Activated T-cell treated with anti-CD3 and anti-CD28 coated beads, Interleukin-2, amount 50 U/mL, for 24 hours (primary cell): ENCODE measurements at places on chromosomes 12 and 14.

GRCh38 chr12:129036135-129036534 lies 182.9 kb downstream of the GLT1D1 start:
- DNase-seq, result no peak

DNA sequence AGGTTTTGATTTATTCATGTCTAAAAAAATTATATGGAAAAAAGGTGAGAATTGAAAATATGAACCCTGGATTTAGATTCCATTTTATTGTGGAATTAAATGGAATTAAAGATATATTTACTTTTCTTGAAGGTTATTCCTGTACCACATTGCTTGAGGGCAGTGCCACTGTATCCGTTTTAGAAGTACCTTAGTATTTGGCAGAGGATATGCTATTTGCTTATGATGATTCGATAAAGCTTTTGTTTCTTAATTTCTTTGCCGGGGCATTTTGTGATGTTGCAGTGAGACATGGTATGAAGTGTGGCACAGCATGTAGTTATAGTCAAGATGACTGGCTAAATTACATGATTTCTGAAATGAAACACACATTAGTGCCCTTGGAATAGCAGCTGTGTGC lies 7.6 kb downstream of the TMTC2 start:
- no peak for DNase-seq

GRCh38 chr14:68939893-68940613 lies 39.0 kb downstream of the ACTN1 start:
- DNase-seq, result no peak

- DNase-seq, result no peak
Measured at GRCh38 chr12:104738331-104738730, 219.8 kb downstream of the SLC41A2 start.

GRCh38 chr14:68756000-68756481 lies 36.8 kb downstream of the ZFP36L1 start:
- no peak for DNase-seq

- no peak for DNase-seq
Measured at GRCh38 chr14:50544911-50545310, 12.5 kb upstream of the MAP4K5 start.

- no peak for DNase-seq
Measured at GRCh38 chr14:80587096-80587724, 354.3 kb downstream of the CEP128 start.

GRCh38 chr14:95480887-95481226 lies 35.6 kb downstream of the SYNE3 start:
- peak; percentile 52 for DNase-seq

DNA sequence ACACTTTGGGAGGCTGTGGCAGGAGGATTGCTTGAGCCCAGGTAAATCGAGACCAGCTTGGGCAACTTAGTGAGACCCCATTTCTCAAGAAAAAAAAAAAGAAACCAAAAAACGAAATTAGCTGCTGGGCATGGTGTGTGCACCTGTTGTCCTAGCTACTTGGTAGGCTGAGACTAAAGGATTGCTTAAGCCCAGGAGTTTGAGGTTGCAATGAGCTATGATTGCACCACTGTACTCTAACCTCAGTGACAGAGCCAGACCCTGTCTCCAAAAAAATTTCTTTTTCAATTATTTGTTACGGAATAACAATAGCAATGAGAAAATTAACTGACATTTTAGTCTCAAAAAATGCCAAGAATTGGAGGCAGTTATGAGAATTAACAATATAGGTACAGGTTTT lies 128.0 kb downstream of the CCDC91 start:
- DNase-seq, result no peak

GRCh38 chr12:131702573-131702877 lies 8.4 kb upstream of the SFSWAP start:
- DNase-seq, result no peak

DNA sequence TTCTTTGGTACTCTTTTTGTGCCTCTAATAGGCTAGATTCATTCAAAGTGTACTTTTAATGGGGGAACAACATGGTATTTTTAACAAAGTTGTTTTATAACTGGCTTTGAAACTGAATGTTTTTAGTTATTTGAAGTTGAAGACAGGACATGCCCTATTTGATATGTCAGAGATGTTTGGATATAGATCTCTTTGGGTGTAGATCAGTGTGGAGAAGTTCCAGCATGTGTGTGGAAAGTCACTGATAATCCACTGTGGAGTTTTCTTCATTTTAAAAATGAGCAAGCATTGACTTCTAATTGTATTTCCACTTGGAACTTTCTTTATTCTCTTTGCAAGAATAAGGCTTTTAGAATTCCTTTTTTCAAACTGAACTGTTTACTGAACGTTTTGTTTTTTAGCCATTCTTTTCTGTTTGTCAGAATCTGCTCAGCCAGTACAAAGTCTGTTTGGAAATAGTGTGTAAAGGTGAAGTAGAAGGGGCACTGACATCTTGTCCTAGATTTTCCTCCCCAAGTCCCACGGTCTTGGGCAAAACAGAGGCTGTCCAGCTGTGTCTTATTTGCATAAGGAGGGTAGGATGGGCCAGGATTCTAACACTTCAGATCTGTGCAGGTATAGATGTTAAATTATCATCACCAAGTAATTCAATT lies 35.0 kb downstream of the TDP1 start:
- DNase-seq, result no peak

DNA sequence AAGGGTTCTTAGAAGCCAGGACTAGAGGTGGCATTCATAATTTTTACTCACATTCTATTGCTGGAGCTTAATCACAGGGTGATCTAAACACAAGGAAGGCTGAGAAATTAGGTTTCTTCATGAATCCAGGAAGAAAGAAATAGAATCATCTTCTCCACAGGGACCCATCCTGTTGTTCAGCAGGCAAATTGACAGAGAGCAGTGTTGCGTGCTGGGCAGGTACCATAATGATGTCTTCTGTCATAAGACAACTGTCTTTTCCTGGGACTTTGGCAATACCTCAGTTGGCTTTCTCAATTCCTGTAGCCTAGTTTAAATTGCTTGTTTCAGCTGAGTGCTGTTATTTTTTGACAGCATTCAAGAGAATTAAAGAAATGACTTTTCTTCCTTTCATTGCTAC lies 468.0 kb upstream of the SYT1 start:
- DNase-seq, result no peak

GRCh38 chr12:16034136-16034817 lies 123.1 kb downstream of the DERA start:
- DNase-seq, result no peak

GRCh38 chr12:72543777-72544467 lies 271.8 kb downstream of the TRHDE start:
- DNase-seq, result no peak

- no peak for DNase-seq
Measured at GRCh38 chr14:50615552-50615951, 52.6 kb downstream of the SAV1 start.

- no peak for DNase-seq
Measured at GRCh38 chr12:65791400-65791799, 32.9 kb upstream of the HMGA2 start.

GRCh38 chr12:40692765-40693206 lies 547 bp downstream of the CNTN1 start:
- DNase-seq, result no peak

- no peak for DNase-seq
Measured at GRCh38 chr12:7297865-7298264, 6.0 kb upstream of the ACSM4 start.

GRCh38 chr12:48002414-48002730 lies 1.9 kb downstream of the COL2A1 start:
- no peak for DNase-seq

DNA sequence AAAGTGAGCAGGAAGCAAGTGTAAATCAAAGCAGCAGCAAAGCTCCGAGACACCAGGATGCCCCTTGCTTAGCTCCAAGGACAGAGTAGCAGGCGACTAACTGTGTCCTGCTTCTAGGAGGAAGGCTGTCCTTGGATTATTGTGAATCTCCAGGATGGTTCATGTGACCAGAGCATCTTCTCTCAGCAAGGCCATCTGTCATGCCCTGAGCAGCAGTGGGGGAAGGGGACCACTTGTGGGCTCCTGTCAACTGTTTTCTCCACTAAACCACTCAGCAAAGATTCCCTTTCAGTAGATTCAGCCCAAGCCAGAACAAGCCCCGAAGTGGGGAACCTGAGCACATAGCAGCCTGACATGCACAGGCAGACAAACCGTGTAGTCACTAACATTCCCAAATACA lies 19.4 kb downstream of the MAP3K9 start:
- DNase-seq, result no peak

DNA sequence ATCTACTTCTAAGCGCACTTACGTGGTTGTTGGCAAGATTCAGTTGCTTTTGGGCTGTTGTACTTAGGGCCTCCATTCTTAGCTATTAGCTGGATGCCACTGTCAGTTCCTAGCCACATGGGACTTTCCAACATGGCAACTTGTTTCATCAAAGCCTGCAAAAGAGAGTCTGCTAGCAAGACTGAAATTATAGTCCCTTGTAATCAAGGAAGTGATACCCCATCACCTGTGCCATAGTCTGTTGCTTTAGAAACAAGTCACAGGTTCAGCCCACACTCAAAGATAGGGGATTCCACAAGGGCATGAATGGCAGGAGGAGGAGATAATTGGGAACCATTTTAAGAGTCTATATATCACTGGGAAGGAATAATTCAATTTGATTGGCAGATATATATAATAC lies 27.1 kb upstream of the SLC17A8 start:
- no peak for DNase-seq

GRCh38 chr12:90250042-90250441 lies 541.4 kb upstream of the ATP2B1 start:
- no peak for DNase-seq

- DNase-seq, result no peak
Measured at GRCh38 chr14:75511201-75511600, 11.1 kb upstream of the BATF start.

DNA sequence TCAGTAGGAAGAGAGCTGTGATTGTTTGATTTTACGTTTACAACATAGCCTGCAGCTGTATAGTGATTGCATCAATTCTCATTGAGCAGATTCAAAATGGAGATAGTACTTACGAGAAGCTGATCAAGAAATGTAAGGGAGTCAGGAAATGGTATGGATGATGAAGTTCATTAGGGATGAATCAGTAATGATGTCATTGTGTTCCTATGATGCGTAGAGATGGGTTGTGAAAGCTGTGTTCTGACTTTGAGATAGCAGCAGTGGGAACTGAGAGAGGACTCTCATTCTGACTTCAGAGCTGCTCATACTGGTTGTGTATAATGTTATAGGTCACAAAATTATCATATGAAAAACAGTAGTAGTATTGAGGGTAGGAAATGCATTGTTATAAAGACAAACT lies 44.0 kb downstream of the TTLL5 start:
- DNase-seq, result no peak

DNA sequence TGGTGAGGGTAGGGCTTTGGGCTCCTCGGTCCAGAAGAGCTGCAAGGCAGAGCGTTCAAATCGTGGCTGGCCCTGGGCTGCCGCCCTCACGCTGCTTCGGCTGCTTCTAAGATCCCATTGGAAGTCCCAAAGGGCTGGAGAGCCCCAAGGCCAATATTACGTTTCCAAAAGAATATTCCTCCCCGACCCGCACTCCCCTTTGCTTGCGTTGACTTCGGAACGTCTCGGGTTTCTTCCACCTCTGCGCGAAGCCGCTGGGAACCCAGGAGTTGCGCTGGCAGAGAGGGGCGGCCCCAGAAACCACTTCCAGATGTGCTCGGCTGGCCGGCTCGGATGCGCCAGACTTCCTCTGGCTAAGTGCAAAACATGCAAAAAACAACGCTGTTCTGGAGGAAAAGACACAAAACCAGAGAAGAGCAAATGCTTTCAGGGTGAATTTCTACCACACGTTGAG lies at the start of gene GLT8D2:
TSS of gene GLT8D2 (minus strand) at position 285 of the 454 bp plus-strand sequence. CDS start 30,539 bp downstream, outside the sequence.
- no peak for DNase-seq

DNA sequence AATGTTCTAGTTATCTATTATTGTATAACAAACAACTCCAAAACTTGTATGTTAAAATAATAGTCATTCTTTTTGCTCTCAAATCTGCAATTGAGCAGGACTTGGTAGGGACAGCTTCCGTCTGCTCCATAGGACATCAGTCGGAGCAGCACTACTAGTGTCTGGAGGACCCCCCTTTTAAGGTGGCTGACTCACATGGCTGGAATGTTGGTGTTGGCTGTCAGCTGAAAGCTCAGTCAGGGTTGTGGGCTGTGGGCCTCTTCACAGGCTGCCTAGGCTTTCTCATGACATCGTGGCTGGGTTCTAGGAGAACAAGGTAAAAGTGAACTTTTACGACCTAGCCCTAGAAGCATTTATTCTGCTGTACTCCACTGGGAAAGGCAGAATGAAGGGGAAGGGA lies 160.6 kb downstream of the ANO4 start:
- DNase-seq, result no peak

DNA sequence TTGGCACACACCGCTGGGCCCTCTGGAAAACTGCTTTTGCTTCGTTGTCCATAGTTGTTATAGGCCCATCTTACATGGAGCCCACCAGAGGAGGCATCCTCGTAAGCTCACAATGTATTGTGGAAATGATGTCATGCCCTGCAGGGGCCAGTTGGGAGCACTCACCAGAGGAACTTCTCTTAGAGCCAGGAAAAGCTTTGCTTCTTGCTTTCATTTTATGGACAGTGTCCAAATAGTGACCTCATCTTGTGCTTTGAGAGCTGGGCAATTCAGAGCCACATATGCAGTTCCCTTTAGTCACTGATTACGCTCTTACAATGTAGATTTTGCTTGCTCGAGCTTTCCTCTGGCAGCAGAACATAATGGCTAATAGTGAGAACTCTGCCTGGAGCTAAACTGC lies 275.6 kb downstream of the AACS start:
- DNase-seq, result no peak

DNA sequence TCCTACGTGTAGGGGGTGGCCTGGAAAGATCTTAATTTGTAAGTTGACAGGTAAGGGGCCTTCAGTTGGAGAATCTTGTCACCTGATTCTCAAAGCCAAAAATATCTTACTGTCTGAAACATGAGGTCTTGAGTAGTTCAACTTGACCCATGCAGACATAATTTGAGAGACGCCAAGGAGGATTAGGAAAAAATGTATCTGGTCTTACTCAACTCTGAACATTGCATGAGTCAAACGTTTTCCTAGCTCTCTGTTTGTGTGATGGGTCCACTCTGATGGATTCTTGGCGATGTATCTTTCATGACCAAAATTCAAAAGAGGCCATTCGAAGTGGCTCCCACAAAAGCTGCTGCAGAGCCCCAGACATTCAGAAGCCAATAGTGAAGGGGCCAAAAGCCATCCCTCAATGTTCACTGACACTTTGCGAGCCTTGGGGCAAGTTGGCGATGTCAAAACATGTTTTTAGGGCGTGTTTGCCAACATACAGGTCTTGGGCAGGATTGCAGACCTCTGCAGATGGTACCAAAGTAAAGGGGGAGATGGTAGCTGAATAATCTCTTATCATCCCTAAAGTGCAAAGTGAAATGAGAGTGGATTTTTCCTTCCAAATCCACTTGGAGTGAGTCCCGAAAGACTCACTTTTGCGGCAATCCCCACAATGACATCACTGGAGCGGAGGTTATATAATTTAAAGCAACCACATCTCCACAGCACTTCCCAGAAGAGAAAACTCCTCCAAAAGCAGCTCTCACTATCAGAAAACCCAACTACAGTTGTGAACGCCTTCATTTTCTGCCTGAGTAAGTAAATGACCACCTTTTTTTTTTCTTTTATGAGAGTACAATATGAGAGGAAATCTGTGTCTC lies at the start of gene BDKRB1:
TSS of gene BDKRB1 (plus strand) at position 710 of the 866 bp plus-strand sequence. CDS start 7,473 bp downstream, outside the sequence.
- DNase-seq, result no peak

DNA sequence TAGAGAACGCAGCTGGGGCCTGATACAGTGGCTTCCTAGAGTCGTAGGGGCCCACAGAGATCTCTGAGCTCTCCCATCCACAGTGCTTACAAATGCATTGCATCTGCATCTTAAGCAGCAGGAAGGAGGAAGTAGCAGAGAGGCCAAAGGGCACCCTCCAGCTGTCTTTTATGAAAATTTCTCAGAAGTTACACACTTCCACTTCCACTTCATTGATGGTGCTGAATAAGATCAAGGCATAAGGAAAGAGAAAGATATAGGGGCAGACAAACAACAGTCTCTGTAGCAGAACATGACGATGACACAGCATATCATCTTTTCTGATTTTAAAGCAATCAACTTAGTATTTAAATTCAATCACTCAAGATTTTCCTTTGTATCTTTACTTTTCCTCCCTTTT lies 51.6 kb upstream of the ABCC9 start:
- no peak for DNase-seq
